ENCODE measurements at places on chromosomes 2 and 18. TPM values are rescaled to one million over a fixed set of nuclear protein-coding genes. Genes with fewer than 3 reads are reported as not detected.
A peak's percentile ranks its signal among the peaks of the same experiment; 100 is the strongest.

POTEJ gene
- total RNA-seq: not detected

RFTN2 gene
- total RNA-seq: 0.87 TPM

PCARE gene
- not detected for total RNA-seq

GAREM2 gene
- 5.7 TPM for total RNA-seq

UGT1A8 gene
- total RNA-seq: not detected

GALNT13 gene
- 35.1 TPM for total RNA-seq

MAL gene
- not detected for total RNA-seq

DNA sequence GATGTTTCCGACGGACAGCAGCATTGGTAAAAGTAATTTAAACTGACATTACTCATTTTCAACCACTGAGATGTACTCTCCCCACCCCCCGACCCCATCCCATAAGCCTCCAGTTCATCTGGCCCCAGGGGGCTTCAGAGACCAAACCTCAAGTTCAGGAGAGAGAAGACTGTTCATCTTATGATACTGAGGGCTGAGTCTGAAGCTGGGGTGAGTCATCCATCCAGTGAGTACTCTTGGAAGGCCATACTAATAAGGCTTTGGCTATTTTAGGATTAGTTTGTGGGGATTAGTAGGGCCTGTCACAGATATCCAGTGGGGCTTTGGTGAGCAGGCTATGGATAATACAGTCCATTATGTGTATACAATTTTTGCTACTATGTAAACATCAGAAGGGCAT, 125.3 kb upstream of the APCDD1 start:
- no peak for DNase-seq

- no peak for DNase-seq
Observed at GRCh38 chr2:185628985-185629384, 109.6 kb upstream of the FSIP2 start.

- DNase-seq: peak; percentile 79
Observed at GRCh38 chr2:43178602-43179542, 47.5 kb downstream of the ZFP36L2 start.

- no peak for DNase-seq
Observed at GRCh38 chr2:169012812-169013627, 18.1 kb downstream of the ABCB11 start.

DNA sequence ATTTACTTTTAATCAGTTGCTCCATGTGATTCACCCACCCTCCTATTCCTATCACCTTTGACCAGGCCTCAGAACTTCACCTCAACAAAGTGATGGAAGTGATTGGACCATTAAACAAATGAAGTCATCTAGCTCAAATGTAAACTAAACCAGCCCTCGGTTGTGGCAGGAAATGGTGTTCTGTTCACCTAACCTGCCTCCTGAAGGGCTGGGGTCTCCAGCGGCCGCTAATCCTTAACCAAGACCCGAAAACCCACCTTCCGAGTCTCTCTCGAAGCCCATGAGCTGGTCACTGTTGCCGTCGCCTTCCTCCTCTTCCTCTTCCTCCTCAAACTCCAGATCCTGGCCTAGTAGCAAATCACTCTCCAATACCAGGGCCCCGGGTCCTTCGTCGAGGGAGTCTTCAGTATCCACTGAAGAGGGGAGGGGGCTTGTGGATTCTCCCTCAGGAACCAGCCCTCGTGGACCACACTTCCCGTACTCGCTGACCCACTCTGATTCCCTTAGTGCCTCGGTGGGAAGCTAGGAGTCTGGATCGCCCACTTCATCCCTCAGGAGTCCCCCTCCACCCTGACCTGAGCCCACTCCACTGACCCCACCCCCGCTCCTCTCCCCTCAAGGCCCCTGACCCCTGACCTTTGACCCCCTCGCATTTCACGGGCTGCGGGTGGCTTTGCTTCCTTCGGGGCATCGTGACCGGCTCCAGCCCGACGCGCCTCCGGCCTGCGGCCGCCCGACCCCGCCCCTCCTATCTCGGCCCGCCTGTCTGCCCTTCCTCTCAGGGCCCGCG, 503 bp downstream of the ZNF513 start:
- peak; percentile 27 for DNase-seq

DNA sequence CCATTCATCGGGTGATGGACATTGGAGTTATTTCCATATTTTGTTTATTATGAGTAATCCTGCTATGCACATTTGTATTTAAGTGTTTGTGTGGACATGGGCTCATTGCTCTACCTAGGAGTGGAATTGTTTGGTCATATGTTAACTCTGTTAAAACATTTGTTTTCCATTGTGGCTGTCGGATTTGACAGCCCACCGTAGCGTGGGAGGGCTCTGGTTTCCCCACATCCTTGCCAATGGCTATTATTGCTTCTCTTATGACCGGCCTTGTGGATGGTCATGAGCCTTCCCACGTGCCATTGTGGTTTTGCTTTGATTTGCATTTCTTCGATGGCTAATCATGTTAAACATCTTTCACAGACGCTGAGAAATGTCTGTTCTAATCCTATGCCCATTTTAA, 92.0 kb downstream of the ZNF236 start:
- DNase-seq: no peak

GRCh38 chr18:71021030-71021362, 732.2 kb downstream of the SOCS6 start:
- DNase-seq: no peak

DNA sequence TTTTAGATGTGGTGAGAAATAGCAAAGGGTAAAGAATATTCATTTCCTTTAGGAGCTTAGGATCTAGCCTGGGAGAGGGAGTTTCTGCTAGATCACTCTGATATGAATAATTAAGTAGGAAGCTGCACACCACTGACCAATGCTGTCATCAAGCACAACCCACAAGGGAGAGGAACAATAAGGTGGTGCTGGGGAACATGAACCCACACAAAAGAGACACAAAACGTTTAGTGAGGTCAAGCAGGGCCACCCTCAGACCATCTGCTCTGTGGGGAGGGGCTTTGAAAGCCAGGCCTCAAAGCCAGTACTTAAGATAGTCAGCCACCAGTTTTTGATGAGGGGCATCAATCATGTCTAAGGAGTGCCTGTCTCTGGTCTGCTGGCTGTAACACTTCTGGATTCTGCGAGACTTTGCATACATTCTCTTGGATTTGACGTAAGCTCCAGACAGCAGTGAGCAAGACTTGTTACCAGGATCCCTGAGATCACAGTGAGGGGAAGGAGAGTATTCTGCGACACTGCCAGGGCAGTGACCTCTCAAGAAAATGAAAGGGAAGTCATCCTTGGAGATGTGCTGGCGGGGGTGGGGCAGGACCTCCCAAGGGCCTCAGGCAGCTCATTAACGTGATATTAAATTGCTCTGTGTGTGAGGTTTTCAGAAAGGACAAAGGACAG, 127.0 kb downstream of the CCBE1 start:
- DNase-seq: no peak

DNA sequence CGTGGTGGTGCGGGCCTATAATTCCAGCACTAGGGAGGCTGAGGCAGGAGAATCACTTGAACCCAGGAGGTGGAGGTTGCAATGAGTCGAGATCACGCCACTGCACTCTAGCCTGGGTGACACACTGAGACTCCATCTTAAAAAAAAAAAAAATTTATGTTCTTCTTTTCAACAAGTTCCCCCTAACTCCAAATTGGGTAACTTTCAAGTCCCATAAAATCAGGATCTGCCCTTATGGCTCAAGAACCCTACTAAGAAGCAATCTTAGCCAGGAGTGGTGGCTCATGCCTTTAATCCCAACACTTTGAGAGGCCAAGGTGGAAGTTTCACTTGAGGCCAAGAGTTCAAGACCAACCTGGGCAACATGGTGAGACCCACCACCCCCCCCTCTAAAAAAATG, 30.3 kb upstream of the TLK1 start:
- no peak for DNase-seq

DNA sequence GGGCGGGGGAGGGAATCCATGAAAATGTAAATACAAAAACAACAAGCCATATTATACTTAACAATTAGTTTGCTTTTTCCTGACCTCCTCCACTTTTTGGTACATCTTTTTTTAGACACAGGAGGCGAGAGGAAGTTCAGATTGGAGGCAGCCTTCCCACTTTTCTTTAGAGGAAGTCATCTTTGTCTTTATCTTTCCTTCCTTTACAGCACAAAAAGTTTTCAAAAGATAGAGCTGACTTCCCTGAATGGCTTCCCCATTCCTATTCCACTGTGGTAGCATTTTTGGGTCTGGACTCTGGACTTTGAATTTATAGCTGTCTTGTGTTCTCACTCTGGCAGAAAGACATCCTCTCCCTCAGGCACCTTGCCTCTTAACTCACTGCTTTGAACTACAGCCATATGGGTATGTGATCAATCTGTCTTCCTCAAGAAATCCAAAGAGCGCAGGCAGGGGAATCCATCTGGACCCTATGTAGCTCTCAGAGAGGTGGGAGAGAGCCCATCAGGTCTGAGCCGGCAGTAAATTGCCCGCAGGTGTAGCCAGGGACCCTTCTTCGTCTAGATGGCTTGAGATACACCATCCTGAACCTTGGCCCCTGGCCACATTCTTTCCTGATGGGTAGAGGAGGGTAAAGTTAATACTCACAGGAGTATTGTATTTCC, 101.9 kb downstream of the AQP4 start:
- DNase-seq: no peak

GRCh38 chr2:113126845-113127645, at the start of gene IL1RN:
Gene IL1RN (plus strand): TSS chr2:113127598. CDS start chr2:113127625, 27 bp downstream.
- no peak for DNase-seq

- DNase-seq: no peak
Observed at GRCh38 chr2:235864733-235865515, 303.3 kb downstream of the GBX2 start.

GRCh38 chr18:48986851-48987761, 36.3 kb upstream of the SMAD7 start:
- no peak for DNase-seq

DNA sequence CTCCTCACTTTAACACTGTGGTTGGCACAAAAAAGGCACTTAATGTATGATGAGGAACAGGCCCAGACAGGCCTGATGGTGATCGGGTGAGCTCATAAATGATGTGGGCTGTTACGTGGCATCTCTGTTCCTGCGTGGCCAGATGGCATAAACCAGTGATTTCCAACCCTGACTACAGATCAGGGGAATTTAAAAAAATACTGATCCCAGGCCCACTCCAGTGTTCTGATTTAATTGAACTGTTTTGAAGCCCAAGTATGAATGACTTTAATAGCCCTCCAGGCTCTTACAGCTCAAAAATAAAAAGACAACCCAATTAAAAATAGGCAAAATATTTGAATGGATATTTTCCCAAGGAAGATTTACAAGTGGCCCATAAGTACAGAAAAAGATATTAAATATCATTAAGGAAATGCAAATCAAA, 48.2 kb downstream of the LIPG start:
- DNase-seq: no peak

DNA sequence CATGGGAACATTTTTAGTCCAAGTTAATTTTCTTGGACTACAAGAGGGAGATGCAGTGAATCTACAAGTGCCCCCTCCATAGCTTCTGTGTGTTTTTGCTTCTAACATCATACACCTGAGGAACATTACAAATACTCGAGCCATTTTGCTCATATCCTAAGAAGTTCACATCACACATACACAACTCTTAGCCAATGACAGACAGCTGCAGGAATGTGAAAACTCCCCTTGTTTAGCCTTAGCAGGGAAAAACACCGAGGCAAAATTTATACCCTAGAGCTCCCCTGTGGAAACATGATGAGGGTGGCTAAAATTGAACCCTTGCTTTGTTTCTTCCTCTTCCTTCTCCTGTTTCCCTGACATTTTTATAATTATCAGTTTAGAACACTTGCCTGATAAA, 928.3 kb upstream of the NRXN1 start:
- no peak for DNase-seq

GRCh38 chr18:55737781-55738468, 149.9 kb upstream of the TCF4 start:
- DNase-seq: no peak
